ENCODE measurements at places on chromosomes 11 and 22.

DNA sequence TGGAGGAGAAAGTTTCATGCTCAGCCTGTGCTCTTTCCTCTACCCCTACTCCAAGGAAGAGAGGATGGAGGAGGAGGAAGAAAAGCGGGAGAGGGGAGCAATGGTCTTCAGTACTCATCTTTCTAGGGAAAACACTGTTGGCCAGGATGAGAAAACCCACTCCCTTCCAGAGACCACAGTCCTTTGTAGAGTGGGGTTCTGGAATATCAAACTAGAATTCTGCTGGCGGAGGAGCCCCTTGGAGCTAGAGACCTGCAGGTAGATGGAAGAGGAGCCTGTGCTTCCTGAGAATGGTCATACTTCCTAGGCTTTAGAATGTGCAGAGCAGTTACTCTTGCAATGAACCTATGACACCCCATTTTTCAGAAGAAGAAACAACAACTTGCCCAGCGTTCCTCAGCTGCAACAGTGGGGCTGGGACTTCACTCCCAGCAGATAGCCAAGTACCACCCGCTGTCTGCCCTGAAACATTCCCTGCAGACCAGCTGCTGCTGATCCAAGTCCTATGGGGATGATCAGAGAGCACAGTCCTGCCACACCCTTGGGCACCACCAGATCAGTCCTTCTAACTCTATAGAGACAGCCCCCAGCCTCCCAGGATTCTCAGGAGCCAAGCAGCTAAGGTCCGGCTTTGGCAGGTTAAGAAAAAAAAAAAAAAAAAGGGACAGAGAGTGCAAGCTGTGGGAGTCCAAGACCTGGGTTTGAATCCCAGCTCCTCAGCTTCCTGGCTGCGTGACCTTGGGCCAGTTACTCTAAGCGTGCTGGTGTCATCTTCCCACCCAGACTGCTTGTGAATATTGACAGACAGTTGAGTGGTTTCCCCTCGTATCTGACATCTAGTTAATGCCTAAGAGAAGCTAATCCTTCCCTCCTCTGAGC, 664 bp downstream of the PTGDR2 start:
- no peak for DNase-seq

DNA sequence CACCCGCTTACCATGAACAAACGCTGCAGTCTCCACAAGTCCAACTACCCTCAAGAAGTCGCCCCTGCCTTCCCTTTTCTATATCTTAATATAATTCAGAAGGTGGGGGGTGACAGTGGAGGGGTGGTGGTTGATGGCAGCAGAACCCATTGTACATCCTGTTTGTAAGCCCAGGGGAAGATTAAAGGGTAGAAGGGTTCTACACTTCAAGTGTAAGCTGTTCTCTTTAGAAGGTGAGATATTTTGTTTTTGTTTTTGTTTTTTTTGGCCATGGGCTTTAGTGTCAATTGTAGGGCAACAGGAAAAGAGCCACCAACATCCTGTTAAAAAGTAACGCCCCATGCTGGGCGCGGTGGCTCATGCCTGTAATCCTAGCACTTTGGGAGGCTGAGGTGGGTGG, 34.9 kb upstream of the RRAS2 start:
- no peak for DNase-seq

DNA sequence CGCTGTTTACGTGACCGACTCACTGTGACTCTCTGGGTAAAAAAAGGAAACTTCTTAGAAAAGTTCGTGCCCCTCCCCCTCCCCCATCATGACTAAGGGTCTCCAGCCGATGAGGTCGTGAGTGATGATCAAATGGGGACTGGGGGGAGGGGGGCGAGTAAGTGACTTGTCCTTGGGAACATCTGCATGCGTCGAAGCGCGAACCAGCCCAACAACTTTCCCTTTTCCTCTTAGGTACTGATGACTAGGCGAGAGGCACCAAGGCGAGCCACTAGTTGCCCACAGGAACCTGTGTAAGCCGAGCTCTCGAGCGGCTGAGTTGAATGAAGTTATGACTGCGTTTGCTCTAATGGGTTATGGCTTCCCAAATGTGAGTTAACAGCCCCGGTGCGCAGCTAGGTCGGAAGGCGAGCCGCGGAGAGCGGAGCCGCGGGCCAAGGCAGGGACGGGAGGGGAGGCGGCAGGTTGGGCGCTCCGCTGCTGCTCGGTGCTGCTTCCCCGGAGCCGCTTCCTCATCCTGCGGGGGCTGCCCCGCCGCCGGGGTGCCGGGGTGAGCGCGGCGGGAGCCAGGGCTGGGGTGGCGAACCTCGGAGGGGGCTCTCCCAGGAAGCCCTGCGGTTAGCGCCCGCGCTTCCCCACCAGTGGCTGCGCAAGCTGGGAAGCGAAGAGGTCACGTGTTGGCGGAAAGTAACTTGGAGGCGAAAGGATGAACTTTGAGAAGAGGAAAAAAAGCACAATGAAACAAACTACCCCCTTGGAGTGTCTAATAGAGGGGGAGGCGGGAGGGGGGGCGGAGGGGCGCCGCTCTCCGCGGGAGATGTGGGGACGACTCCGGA, 22.1 kb upstream of the BDNF start:
- DNase-seq = no peak

DNA sequence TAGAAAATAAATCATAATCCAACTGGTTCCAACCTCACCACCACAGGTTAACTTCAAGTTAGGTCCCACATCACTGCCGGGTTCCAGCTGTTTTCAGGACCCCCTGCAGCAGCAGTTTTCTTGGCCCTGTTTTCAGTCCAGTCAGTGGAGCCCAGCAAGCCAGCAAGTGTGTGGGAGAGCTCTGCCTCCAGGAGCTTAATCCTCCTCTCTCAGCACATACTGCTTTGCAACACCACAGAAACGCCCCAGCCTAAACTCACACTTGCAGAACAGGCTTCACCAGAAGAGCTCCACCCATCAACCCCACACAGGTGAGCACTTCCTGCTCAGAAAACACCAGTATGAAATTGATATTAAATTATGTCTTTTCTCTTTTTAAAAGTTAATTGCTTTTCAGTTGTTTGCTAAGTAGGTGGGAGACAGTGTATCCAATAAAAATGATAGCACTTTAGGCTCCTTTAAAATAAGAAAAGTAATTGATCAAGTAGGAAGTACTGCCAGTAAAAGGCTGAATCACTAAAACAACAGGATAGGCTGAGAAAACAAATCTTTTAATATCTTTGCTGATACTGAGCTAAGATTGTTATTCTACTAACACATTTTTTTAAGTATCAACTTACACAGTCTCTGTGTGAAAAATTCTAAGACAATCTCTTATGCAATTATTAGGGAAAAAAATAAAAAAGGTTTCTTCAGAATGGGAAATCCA, 81.5 kb upstream of the TP53AIP1 start:
- no peak for DNase-seq

DNA sequence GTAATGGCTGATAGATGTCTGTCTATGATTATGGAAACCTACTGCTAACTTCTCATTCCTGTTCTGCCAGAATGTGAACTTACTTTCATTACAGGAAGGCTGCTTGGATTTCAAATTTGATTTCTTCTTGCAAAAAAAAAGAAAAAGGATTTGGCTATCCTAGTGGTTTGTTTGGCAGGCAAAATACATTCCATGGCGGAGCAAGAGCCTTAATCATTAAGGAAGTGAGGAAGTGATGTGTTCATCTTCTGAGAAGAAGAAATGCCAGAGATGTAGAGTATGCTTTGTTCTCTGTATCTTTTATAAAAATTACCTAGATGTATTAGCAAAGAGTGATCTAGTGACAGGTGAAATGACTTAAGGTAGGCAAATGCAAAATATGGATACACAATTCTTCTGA, 356.3 kb downstream of the SOX6 start:
- DNase-seq = no peak

DNA sequence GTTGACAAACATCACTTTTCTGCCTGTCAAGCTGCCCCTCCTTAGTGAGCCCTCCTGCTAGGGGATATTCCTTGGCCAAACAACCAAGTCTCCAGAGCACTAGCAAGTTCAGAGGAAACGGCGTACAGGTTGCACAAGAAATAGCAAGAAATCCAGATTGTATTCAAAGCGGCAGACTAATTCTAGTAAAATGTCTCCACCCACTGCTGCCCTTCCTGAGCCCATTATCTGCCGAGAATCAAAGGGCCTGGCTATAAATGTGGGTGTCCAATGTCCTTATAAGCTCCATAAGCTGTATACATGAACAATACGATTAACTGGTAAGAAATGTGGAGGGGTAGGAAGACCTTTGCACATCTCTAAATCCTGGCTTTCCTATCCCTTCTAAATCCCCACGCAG, 44.0 kb upstream of the AKIP1 start:
- no peak for DNase-seq

DNA sequence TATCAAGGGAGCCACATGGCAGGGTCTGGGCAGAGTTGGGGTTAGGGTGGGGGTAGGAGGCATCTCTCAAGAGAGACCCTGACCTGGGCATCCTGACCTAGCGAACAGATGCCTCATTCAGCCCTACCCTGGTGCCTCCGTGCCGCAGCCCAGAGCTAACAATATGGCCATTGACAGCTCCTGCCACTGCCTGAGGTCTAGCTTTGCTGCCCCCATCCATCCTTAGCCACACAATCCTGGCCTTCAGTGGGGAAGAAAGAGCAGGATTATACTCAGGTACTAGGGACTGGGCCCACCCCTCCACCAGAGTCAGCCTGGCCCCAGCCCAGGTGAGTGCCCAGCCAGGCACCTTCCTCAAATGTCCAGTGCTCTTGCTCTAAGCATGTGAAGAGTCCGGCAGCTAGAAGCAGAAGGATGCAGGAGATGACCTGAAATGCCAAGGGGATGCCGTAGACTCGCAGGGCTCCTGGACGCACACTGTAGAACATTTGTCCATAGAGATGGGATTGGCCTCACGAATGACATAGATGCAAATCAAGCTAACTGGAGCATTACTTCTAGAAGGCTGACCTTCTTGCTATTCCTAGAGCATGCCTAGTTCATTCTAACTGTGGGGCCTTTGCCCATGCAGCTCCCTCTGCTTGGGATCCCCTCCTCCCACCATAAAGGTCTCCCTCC, 13.3 kb upstream of the SERPINH1 start:
- DNase-seq = no peak

DNA sequence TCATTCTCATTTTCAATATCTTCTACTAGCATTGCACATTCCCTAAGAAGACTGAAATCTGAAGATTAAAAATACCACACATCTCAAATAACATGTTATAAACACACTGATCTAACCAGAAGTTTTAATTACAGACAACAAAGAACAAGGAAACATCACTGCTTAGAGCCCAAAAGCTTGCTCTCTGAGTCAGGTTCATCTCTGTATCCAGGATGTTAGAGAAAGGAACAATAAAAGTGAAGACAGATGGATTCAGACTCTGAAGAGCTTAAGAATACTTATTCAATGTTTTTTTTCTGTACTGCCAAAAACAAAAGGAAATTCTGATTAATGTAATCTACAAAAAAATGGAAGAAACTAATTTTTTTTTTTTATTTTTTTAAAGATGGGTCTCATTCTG, 16.5 kb downstream of the RDX start:
- DNase-seq = no peak

DNA sequence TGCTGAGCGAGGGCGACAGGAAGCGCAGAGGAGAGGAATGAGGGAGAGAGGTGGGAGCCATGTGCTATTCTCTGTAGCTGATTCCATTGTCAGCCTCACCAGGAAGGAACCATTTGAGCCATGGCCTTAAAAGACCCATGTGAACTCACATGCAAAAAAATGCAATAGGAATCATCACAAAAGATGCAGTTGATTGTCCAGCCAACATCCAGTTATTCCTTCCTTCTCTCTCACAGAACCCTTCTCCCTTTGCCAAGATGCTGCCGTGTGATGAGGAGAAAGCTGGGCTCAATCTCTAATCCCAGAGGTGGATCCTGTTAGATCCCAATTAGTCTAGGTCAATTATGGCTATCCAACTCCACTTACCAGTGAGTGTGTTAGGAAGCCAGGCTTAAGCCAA, 58.2 kb upstream of the RRAS2 start:
- DNase-seq = no peak

DNA sequence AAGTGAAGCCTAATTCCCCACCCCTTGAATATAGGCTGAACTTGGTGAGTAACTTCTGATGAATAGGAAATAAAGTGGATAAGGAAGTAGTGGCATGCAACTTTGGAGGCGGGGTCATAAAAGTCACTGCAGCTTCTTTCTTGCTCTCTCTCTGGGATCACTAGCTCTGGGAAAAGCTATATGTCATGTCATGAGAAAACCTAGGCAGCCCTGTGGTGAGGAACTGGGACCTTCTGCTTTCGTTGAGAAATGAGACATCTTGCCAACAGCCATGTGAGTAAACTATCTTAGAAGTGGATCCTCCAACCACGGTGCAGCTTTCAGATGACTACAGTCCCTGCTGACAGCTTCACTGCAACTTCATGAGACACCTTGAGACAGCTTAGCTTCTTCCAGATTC, 15.7 kb downstream of the ZNF214 start:
- no peak for DNase-seq

- DNase-seq = no peak
Measured at GRCh38 chr11:95831198-95831883, 41.0 kb downstream of the CEP57 start.

DNA sequence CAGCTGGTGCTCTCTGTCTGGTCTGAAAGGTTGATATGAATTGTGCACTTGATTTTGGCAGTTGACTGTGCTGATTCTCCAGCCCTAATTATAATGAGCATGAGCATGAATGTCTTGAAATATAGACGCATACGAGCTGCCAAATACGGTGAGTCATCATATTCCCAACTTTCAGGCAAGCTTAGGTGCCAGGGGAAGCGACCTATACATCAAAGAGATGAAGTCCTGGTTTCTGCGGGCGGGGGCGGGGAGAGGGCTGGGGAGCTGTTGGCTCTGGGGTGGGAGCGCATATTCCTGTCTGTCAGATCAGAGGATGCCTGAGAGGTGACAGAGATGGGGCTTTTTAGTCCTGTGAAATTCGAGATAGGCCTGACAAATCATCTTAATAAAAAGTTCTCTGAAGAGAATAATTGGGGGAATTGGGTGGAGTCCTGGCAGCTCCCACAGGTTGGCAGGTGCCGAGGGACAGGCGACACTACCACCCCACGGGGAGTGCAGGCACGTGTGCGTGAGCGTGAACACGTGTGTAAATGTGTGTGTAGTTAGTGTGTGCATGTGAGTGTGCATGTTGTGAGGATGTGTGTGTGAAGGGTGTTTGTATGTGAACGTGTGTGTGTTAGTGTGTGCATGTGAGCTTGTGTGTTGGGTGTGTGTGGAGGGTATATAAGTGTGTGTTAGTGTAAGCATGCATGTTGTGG, 865.3 kb downstream of the TBC1D22A start:
- no peak for DNase-seq

DNA sequence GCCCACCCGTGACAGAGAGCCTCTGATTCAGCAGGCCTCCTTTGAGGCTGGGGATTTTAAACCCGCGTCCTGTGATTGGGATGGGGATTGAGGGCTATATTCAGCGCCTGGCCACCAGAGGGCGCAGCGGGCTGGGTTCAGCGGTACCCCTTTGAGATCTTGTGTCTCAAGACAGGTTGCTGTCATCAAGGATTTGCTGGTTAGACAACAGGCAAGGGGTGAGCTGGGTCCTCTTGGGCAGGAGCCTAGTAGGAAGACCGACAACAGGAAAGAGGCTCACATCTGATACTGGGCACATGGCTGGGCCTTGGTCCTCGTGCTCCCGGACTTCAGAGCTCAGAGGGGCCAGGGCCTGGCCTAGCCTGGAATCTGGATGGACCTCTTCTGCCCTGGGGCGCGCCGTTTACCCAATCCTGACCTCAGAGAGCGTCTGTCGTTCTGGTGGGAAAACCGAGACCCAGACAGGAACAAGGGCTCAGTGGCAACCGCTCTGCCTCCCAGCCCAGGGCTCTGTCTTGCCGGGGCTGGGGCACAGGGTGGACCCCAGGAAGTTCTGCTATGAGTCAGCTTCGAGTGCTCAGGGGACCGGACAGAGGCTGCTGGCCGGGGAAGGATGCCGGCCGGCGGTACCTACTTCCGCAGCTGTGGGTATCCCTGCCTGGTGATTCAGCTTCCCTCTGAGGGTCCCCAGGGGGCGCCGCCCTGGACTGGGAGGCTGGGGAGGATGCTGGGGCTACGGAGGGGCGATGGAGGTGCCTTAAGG, 929 bp upstream of the SLC35E4 start:
- peak; percentile 88 for DNase-seq
